ENCODE measurements at places on chromosomes 3 and 15.
A peak's percentile ranks its signal among the peaks of the same experiment; 100 is the strongest.

DNA sequence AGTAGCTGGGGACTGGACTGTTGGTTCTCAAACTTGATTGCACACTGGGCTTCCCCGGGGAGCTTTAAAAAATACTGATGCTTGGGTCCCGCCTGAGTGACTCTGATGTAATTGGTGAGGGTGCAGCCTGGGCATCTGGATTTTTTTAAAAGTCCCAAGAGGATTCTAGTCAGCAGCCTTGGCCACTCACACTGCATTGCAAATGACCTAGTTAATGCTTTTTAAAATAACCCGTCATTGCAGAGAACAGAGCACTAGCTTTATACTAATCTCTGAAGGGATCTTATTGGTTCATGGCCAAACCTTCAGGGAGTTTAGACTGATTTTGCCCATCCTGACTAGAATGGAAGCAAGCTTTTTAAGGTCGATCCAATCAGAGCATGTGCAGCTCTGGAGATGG is 310.6 kb upstream of the PROK2 start:
- no peak for DNase-seq

GRCh38 chr3:190414297-190414696 is 26.3 kb downstream of the CLDN16 start:
- no peak for DNase-seq

- DNase-seq = no peak
These were observed 188.1 kb upstream of the CHRM5 start for GRCh38 chr15:33780011-33780768.

GRCh38 chr3:123258811-123259420 is 57.2 kb downstream of the SEC22A start:
- peak; percentile 84 for DNase-seq

DNA sequence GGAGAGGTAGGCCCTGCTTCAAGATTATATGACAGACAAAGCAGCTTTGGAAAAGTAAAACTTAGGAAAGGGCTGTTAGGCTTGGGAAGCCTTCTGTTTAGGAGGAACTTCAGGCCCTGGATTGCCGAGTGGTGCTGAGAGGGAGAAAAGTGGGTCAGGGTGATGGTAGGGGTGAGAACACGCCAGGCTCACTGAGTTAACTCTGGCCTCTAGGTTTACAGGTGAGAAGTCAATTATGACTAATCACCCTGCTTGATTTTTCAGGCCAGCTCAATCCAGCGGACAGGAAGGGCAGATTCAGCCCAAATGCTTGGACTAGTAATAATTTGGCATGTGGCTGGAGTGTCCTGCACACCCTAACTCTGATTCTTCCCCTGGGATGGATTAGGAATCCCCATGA is 365.1 kb upstream of the LMCD1 start:
- DNase-seq = no peak

DNA sequence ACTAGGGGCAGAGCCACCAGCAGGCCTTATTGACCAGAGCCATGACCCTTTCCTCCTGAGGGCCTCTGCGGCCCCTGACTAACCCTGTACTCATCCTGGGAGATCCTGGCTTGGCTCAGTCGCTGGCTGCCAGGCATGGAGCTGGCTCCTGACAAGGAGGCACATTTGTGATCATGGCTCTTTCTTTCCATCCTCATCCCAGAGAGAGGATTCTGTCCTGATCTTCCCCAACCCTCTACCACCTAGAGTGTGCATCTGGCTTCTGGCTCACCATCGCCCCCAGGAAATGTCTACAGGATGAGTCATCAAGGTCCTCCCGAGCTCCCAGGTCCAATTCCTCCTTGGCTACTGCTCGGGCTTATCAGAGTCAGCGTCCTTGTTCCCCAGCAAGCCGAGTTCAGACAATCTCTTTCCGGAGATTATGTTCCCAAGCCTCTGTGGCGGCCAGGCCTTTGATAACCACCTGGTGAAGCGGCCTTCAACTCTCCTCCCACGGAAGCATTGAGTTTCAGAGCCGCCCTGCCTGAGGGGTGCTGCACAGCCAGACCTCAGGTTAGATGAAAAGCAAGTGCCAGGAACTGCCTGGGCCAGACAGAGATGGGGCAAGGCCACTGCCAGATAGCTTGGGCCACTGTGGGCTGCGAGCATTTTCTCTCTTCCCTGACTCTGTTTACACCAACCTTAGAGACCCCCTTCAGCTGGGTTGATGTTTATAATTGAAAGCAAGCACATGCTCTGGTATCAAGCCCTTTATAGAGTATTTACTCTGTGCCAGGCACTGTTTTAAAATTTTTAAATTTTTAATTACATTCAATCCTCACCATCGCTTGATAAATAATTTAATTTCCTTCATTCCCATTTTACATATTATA is 44.3 kb upstream of the MRPS22 start:
- peak; percentile 71 for DNase-seq

- DNase-seq = peak; percentile 28
These were observed 72.3 kb downstream of the ZNF609 start for GRCh38 chr15:64532521-64533315.

Measured in fibroblast of pulmonary artery (primary cell).